ENCODE measurements at places on chromosomes 2 and 18. TPM values are rescaled to one million over a fixed set of nuclear protein-coding genes. Genes with fewer than 3 reads are reported as not detected.

The VWA3B gene
- not detected for polyA plus RNA-seq

The HOXD13 gene
- polyA plus RNA-seq = not detected

The GKN2 gene
- polyA plus RNA-seq = not detected

The MAPRE3 gene
- 21.0 TPM for polyA plus RNA-seq

The MC5R gene
- polyA plus RNA-seq = not detected

DNA sequence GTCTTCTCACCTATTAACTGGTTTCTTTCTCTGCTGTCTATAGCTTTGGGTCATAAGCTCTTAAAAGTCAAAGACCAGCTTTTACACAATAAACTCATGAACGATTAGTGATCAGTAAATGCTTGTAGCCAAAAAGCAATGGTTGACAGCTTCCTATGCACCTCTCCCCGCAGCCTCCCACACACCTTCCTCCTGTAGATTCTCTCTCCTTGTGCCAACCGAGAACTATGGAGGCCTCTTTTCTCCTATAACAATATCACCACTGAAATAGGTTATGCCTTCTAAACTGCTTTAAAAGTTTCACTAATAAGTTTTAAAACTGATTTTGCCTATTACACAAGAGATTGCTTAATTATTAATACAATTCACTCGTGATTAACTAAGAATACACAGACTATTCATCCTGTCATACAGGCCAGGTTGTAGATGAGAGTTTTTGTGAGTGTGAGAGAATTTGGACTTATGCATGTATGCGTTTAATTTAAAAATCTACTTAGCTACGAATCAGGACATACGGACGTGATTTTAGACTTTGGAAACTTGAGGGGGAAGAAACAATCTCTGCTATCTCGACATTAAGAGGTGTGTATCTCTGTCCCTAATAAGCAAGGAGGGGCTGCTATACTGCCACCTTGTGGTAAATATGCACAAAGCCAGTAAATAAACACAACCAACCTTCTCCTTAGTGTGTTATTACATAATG, 229.1 kb upstream of the RBBP8 start:
- DNase-seq = peak; percentile 58

DNA sequence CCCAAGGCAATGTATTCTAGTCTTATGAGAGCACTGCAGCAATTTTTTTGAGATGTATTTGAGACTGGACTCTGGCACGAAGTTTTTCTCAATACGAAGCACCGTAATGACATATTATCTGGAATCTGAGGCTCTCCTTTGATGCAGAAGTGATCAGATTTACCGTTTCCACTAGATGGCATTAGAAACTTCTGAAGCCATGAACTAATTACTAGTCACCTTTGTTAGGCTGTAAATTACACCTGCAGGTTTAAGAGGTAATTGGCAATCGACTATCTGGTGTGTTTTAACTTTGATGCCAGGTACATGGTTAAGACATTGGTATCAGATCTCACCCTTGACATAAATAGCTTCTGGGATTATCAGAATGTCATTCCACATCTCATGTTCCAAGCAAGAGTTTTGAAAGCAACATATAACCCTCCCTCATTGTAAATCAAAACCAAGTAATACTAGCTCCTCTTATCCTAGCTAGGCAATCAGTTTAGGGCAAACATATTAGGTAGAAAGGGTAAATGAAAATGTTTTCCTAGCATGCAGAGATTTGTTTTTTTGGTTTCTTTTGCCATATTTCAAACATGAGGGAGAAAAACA, 254.6 kb upstream of the SPRED2 start:
- no peak for DNase-seq

DNA sequence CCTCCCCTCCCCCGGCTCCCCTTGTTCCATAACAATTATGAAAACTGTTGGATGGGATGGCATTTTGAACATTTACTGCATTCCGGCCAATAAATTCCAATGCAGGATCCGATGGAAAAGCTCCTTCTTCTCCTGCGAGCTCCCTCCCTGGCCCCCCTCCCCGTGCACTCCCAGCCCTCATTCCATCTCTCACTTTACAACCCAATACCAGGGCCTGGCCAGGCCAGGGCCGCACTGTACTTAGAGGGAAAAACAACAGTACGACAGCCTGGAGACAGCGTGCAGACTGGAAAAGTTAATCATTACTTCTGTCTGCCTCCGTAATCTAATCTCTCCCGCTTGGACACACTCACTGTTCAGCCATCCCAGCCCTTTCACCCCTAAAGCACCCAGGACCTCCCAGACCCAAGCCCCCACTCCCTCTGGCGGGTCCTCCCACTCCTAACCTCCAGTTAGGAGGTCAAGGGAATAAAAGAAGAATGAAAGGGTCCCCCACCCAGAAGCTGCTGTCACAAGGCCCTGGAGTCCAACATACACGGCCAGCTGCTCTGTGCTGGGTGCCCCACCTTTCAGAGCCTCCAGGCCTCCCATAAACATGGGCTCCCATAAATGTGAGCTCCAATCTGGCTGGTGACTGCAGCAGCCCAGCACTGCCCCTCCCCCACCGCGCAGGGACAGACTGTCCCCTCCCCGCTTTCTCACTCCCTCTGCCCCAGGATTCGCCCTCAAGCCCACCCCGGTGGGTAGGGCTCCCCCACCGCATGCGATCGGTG, 20.6 kb downstream of the SMAD7 start:
- peak; percentile 68 for DNase-seq

- peak; percentile 92 for DNase-seq
Measured at GRCh38 chr18:49016648-49017539, 66.1 kb upstream of the SMAD7 start.

Data from fibroblast of lung (primary cell).